ENCODE measurements at places on chromosomes 13 and 19. TPM values are rescaled to one million over a fixed set of nuclear protein-coding genes. Genes with fewer than 3 reads are reported as not detected.

The CKM gene
- 2,005 TPM for total RNA-seq

The ZNF296 gene
- 0.13 TPM for total RNA-seq

The MBD3L2 gene
- not detected for total RNA-seq

The ZNF829 gene
- total RNA-seq, result 7.3 TPM

The FPR1 gene
- total RNA-seq, result 0.66 TPM

The UQCR11 gene
- total RNA-seq, result 211 TPM
